ENCODE measurements at places on chromosomes 1 and 21.

DNA sequence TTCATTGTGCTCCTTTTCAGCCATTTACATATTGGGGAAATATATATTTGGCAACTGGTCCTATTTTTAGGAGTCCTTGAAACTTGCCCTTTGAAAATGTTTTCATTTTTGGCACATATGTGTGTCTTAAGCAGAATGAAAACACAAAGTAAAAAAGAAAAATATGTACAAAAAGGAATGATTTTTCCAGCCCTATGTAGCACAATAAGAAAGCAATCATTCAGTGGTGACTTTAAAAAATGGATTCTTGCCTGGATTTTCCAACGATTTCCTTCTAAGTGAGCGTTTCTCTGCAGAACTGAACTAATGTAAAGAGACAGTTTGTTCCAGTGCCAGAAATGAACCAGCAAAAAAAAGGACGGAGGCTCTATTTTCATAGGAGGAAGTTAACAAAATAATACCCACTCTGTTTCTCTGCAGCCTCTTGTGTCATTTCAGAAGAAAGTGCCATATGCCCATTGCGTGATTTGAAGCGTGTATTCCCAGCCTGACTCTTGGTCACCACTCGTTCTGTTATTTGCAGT lies 340.1 kb downstream of the SETD4 start:
- DNase-seq = no peak

GRCh38 chr1:161506336-161507223 lies 1.3 kb downstream of the FCGR2A start:
- DNase-seq = peak; percentile 51

DNA sequence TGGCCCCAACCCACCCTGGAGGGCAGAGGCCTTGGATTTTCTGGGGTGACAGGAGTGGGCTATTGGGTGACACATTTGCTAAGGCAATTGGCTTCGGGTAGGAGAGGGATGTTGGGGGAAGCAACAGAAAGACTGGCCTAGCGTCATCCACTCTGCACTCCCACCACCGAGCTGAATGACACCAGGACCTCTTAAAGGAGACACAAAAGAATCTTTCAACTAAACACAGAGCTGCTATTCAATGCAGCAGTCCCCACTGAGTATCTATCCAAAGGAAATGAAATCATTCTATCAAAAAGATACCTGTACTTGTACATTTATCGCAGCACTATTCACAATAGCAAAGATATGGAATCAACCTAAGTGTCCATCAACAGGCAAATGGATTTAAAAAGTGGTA lies 6.2 kb downstream of the TFF2 start:
- DNase-seq = no peak

GRCh38 chr1:211751438-211751837 lies 76.0 kb upstream of the NEK2 start:
- no peak for DNase-seq

- no peak for DNase-seq
Observed at GRCh38 chr1:76287917-76288316, 213.4 kb downstream of the ST6GALNAC3 start.

Data from H4 (cell line).